ENCODE measurements at places on chromosomes 11 and 22.

DNA sequence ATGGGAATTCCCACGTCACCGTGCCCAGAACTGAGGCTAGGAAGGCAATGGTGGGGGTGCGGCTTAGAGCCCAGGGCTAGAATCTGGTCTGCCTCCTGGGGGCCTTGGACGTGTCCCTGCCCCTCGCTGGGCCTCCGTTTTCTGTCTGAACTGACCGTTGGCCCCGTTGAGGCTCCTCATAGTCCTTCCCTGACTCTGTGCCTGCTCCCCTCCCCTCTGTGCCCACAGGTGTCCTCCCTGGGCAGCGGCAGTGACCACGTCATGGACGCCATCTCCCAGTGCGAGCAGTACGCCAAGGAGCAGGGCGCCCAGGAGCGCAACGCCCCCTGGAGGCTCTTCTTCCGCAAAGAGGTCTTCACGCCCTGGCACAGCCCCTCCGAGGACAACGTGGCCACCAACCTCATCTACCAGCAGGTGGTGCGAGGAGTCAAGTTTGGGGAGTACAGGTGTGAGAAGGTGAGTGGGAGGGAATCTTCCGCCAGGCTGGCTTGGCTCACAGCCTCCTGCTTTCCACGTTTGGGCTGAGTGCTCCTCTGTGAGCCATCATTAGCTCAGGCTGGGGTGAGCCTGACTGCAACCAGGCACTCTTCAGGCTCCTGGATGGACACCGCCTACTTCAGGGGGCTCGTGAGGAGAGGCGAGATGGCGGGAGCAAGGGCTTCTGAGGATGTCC lies 63.9 kb downstream of the MYO7A start:
- DNase-seq = peak; percentile 92

DNA sequence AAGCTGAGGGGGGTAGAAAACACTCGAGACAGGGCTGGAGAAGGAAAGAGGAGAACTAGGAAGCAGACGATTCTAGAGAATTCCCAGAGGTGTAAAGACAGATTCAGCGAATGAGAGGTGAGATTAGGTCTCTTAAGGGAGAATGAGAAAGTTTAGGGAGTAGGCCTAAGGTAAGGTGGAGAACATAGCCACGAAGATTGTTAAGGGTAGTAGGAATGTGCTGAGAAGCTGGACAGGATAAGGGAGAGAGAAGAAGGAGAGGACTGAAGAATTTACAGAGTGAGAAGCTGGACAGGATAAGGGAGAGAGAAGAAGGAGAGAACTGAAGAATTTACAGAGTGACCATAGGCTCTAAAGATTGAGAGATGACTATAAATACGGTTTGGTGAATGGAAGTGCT lies 908 bp downstream of the PPME1 start:
- no peak for DNase-seq

- no peak for DNase-seq
These were observed 21.6 kb upstream of the SUSD2 start for GRCh38 chr22:24159650-24160049.

GRCh38 chr11:130246738-130247137 lies 68.0 kb downstream of the ZBTB44 start:
- DNase-seq = no peak

GRCh38 chr11:70952191-70952590 lies 300.2 kb downstream of the SHANK2 start:
- DNase-seq = no peak
